ENCODE measurements at places on chromosomes 7 and 10.

DNA sequence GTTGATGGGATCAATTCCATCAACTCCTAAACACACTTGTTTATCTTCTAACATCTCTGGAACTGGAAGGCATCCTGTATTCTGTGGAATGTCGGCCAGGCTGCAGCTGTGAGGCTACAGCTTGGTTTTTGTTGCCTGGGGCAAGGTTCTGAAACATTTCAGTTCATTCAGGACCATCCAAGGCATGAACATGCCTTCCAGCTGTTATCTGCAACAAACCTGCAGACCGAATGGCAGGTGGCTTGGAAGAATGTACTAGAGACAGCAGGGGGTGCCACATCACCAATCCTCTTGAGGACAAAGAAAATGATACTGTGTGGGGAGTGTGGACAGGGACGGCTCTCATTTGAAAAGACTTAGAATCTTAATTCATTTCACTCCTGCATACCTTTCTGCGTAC lies 12.4 kb downstream of the PAPOLB start:
- DNase-seq, result peak; percentile 19

- DNase-seq, result no peak
These were observed 45.5 kb downstream of the VOPP1 start for GRCh38 chr7:55526770-55527169.

DNA sequence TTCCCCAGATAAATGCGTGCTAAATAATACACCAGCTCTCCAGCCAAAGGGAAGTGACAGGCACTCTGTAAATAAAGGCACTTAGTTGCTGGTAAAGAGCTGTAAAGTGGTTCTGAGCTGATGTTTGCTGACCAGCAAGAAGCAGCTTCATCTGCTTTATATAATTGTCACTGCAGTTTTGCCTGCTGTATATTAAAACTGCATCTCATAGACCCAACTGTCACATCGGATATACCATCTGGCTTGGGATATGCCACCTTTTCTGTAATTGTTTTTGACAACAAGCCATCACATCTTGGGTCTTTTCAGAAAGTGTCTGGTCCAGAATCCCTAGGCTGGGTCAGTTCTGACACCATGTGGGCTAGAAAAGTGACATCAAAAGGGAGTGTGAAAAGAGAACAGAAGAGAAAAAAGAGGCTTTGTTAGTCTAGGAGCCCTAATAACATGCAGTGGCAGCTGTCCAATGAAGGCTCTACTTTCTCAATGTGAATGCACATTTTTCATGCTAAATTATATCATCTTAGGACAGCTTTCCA lies 697.6 kb downstream of the KCNMA1 start:
- no peak for DNase-seq

DNA sequence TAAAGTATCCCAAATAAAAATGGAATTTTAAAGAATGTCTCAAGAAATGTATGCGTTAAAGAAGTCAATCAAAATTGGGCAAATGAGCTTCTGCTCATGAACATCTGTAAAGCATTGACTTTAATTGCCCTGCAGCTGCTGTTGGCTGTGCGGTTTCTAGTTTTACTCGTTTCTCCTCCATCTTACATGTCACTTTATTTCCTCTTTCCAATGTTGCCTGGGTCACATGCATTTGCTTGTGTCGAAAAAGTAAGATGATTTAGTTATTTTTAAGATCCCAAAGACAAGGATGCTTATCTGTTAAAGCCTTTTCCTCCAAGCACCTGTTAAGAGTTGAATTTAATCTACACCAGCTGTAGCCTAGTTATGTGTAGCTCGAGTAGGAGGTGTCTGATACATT lies 310.4 kb downstream of the EXOC4 start:
- DNase-seq, result no peak

DNA sequence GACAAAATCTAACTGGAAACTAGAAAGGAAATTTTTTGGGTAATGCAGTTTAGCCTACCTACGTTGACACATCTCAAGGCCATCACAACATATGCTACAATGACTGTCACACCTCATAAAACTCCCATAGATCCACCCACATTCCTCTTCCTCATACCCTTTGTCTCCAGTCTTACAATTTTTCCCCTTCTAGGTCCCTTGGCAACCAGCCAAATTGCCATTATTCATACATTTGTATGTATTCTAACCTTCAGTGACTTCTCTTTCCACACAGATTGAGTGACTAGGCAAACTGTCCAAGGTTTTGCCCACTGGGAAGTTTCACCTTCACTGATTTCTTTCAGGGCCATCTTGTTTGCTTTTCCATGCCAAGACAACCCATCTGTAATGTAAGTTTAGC lies 100.5 kb upstream of the TPK1 start:
- no peak for DNase-seq

DNA sequence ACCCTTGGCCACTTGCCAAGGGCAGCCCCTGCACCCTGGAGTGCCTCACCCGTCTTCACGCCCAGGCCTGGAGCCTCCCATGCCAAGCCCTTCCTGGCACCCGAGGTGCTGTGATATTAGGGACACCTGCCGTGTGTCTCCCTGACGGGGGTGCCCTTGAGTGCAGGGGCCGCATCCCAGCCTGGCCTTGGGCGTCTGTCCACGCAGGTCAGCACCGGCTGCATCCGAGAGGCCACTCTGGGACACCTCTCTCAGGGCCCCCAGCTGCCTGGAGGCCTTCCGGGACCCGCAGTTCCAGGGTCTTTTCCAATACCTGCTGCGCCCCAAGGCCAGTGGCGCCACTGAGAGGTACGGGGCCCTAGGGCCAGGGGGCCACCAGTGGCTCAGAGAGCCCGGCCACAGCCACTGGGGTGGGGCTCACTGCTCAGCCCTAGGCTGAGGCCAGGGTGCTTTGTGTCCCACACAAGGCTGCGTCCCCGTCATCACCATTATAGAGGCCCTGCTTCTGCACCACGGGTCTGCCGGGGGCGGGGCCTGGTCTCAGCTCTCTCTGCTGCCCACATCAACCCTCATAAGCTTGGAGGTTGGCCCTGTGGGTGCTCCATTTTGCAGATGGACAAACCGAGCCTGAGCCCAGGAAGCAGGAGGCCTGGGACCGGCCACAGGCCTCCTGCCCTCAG lies 12.7 kb downstream of the AP5Z1 start:
- no peak for DNase-seq

DNA sequence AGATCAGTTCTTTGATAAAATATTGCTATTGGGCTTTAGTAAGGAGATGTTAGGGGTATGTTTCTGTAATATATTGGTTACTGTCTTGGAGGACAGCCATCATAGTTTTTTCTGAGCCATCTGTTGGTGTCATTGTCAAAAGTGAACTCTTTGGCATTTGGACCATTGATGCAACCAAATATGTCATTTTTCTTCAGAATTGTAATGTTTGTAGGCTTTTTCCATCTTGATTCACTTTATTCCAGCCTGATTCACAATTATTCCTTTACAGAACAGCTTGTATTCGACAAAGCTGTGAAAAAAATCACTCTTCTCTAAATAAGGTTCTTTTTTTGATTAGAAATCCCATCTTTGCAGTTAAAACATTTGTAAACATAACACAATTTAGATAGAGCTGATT lies 37.4 kb downstream of the SMNDC1 start:
- DNase-seq, result no peak

GRCh38 chr7:93036807-93037206 lies 81.0 kb downstream of the SAMD9 start:
- no peak for DNase-seq

DNA sequence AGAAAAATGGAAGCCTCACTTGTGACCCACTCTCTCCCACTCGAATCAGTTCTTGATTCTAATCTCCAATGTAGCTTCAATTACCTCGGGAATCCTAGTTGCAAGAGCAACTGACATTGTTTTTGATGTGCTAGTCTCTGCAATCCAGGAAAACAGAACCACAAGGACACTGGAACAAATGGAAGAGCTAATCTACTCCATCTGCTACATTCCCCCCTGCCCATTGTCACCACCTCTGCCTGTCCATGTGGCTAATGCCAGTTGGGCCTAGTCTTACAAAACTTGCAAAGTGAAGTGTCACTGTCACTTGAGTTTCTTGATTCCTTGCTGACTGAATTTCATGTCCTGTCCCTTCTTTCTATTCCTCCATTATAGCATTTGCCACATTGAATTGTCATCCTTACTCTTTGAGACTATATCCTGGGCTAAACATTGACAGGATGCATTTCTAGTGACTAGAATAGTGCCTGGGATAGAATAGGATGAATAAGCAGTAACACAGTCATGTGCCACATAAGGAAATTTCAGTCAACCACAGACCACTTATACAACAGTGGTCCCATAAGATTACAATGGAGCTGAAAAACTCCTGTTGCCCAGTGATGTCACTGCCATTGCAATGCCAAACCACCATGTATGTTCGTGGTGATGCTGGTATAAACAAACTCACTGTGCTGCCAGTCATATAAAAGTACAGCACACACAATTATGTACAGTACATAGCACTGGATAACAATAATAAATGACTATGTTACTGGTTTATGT lies 13.5 kb downstream of the GCC1 start:
- no peak for DNase-seq

- no peak for DNase-seq
These were observed 98.0 kb downstream of the ADAM12 start for GRCh38 chr10:126290232-126290631.
